Right forelimb (tissue), 1 donor: ENCODE measurements at places on chromosomes 4 and X.

GRCh38 chr4:92304121-92304520, 355 bp downstream of the GRID2 start:
- peak; percentile 44 for DNase-seq

DNA sequence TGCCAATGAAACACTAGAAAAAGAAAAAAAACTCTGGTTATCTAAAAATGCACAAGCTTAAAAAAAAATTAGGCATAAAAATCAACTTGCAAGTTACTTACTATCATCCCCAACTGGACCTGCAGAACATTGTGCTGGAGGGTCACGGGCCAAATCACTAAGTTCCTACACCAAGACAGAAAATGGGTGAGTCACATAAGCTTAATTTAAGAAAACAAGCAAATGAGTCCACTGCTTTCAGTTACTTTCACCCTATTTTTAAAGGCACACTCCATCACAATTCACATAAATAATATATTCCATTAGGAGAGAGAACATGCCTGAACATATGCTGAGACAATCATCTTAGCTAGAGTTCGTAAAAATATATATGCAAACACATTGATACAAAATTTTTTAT, 17.7 kb downstream of the UBE2D3 start:
- DNase-seq, result no peak

GRCh38 chr4:8739820-8740665, 131.6 kb downstream of the HMX1 start:
- peak; percentile 29 for DNase-seq

DNA sequence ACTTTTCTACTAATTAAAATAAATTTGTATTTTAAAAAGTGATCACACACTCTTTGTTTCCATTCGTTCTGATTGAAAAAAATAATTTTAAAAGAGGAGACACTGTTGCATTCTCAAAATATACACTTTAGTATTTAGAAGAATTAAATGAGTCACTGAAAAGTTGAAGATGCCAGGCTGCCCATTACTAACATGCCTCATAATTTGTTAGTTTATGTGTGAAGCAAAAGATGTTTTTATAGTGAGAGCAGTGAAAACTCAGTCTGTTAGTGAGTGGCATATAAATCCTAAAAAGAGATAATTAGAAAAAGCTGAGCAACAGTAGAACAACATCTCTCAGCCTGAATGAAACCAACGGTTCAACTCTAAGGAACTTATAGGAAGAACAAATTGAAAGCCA, 143.4 kb downstream of the CDS1 start:
- no peak for DNase-seq

GRCh38 chrX:109357706-109358105, 124.2 kb downstream of the GUCY2F start:
- no peak for DNase-seq

GRCh38 chr4:171553961-171554360, 259.2 kb upstream of the GALNTL6 start:
- no peak for DNase-seq
